ENCODE measurements at places on chromosomes 16 and 17.

- no peak for DNase-seq
Measured at GRCh38 chr17:58534901-58535421, 20.5 kb upstream of the MTMR4 start.

DNA sequence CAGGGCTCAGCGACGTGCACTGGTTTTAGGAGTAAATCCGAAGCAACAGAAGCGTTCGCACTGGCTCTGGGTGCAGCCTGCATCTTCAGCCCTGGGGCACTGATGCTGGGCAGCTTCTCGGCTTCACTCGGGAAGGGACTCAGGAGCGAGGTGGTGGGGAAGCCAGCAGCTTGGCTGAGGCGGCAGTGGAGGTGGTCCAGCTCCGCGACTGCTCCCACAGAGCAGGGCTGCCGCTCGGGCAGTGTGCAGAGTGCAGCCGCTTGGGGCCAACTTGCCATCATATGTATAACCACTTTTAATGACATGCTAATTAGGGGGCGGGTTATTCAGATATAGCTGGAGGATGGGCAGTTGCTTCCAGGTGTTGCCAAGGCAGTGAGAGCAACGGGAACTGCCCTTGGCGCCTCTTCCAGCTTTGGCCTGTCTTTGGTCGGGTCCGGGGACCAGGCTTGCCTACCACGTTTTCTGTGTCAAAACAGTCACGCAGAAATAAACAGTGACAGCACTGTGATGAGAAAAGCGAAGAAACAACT, 26.7 kb downstream of the METRNL start:
- no peak for DNase-seq

DNA sequence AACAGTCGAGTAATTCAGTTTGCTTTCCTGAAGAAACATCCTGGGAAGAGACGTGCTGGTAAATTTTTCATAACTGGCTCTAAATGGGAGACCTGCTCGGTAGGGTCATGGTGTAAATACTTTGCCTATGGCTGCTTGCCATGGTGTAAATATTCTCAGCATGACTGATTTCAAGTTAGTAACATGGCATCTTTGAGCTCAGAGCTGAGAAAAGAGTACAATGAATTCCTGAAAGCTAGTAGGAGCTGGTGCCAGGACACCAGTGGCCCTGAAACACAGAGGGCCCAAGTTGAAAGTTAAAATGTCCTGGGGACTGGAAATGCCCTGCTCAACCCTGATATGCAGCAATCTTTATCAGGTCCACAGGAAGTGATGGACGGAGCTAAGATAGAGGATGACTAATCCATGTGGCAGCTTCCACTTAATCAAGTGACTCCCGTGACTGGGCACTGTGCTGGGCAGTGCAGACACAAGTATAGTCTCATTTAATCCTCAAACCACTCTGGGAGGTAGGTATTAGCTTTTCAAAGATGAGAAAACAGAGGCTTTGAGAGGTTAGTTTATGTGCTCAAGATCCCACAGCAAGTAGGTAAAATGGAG, 130.1 kb upstream of the ADAMTS18 start:
- no peak for DNase-seq

DNA sequence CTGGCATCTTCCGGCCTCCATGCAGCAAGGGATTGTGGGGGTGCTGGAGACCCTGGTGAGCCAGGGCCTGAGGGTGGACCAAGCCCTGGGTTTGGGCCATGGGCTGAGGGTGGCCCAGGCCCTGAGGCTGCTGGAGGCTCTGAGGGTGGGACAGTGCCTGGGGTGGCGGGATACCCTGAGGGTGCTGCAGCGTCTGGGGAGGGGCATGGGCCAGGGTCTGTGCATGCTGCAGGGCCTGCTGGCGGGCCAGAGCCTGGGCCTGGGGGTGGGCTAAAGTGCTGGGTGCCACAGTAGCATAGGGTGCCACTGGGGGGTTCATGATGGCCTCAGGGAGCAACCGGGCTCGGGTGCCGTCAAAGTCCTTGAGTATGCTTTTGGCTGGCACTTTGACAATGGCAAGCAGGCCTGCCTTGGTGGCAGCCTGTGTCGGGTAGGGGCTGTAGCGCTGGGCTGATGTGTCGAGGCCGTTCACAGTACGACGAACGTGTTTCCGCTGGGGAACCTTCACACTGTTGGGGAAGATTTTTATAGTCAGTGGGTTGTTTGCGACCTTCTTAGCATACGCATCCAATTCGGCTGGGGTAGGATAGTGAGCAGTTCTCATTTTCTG, 15.6 kb downstream of the TRAF4 start:
- no peak for DNase-seq

DNA sequence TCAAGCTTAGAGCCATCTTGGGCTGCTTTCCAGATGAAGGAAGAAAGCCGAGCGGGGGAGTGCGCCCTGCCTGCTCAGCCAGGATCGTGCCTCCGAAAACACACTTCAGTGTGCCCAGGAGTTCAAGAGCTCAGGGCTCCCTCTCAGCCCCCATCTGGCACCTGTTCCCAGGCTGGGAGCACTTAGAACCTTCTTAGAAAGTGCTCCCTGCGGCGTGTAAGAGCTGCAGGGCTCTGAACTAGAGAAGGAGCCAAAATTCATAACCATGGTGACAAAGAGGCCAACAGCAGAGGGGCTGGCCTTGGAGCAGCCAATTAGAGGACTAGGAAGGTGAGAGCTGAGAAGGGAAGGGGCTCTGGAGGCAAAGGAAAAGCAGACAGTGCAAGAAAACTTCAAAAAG, 59.0 kb upstream of the TNRC6C start:
- DNase-seq: no peak

DNA sequence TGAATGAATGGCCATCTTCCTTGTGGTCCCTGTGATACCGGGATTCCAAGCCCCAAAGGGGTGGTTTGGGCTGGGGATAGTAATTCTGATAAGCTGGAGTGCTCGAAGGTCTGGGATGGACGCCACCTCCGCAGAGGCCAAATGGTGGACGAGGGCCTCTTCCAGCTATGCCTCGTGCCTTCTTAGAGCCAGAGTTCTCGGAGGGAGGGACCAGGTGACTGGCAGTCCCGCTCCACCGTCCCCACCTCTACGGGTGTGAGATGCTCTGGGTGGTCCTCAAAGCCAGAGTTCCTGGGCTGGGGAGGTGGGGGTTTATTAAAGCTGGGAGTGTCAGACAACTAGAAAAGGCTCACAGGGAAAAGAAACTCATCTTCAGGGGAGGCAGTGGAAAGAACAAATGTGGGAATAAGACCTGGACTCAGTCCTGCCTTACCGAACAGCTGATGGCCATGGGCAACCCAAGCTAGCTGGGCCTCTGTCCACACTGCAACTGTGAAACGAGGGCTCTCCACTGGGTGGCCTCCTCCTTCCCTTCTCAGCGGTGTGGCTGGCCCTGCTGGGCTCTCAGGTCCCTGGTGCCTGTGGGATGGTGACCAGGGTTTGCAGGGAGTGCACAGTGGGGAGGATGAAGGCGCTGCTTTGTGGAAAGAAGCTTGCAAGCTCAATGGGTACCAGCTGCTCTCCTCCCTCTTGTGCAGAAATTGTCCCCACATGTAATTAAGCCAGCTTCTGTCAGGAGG, 75.2 kb downstream of the N4BP1 start:
- DNase-seq: no peak

GRCh38 chr17:65556014-65556909, 5.2 kb downstream of the AXIN2 start:
- peak; percentile 95 for DNase-seq

DNA sequence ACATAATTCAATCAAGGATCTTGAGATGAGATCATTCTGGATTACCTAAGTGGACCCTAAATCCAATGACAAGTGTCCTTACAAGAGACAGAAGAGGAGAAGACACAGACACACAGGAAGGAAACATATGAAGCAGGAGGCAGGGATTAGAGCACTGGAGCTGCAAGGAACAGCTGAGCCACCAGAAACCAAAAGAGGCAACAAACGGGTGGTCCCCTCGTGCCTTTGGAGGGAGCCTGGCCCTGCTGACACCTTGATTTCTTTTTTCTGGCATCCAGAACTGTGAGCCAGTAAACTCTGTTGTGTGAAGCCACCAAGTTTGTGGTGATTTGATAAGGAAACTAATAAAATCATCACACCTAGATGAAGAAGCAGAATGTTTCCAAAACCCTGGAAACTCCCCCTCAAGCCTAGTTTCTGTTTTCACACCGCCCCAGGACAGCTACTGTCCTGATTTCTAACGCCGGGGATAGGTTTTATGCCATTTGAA, 115.2 kb downstream of the PITPNC1 start:
- no peak for DNase-seq

DNA sequence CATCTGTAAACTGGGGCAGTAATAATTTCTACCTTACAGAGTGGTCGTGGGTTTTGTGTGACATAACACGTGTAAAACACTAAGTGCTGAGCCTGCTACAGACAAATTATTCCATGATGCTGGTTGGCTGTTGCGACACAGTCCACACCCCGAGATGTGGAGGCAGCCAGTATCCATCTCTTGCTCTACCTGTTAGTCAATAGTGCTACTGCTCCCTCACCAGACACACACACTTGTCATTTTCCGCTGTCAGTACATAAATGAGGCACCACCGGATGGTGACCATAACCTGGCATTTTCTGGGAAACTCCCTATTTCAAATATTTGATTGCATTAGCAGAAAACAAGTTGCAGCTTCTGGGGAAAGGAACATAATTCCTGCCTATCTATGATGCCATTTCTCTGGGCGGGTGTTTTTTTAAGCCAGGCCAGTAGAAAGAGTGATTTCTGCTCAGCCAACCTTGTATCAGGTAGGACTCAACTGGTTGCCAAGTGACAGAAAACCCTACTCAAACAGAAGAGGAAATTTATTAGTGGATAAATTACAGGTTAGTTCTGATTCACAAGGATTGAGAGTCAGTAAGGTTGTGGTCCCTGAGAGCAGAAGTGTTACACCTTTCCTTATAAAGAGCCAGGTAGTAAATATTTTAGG, 24.1 kb downstream of the DNAJA2 start:
- DNase-seq: peak; percentile 46

- no peak for DNase-seq
Measured at GRCh38 chr16:17304491-17305119, 166.2 kb downstream of the XYLT1 start.

GRCh38 chr17:46826116-46826515, 7.6 kb upstream of the WNT3 start:
- no peak for DNase-seq

GRCh38 chr16:11848842-11849241, 2.5 kb downstream of the RSL1D1 start:
- DNase-seq: no peak

GRCh38 chr17:66214884-66215528, 14.2 kb downstream of the APOH start:
- DNase-seq: no peak

DNA sequence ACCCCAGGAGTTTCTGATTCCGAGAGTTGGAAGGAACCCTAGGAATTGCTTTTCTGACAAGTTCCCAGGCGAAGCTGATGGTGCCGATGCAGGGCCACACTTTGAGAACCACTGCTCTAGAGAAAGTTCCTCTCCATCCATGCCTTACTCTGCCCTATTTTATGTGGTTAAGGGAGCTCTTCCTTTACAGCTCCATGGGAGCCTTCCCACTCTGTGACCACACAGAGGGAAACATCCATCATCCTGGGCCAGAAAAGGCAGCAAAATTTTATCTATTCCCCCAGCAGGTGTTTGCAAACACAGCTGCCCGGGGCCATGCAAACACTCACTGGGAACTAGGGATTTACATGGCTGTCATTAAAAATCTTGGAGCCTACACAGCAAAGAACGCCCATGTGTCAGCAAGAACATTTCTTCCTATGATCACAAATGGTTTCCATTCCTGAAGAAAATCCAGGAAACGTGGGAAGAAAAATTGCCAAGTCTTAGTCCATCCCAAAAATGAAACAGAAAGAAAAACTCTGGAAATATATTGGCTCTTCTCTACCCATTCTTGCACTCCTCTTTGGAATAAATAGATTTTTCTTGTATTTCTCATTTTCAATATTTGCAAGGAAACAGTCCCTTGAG, 252.7 kb downstream of the PMP22 start:
- no peak for DNase-seq

GRCh38 chr17:29570521-29570920, 2.0 kb downstream of the TP53I13 start:
- no peak for DNase-seq

- DNase-seq: no peak
Measured at GRCh38 chr16:84334058-84334457, 34.3 kb upstream of the ATP2C2 start.

GRCh38 chr17:77322514-77323412, 182.0 kb downstream of the SEC14L1 start:
- no peak for DNase-seq

DNA sequence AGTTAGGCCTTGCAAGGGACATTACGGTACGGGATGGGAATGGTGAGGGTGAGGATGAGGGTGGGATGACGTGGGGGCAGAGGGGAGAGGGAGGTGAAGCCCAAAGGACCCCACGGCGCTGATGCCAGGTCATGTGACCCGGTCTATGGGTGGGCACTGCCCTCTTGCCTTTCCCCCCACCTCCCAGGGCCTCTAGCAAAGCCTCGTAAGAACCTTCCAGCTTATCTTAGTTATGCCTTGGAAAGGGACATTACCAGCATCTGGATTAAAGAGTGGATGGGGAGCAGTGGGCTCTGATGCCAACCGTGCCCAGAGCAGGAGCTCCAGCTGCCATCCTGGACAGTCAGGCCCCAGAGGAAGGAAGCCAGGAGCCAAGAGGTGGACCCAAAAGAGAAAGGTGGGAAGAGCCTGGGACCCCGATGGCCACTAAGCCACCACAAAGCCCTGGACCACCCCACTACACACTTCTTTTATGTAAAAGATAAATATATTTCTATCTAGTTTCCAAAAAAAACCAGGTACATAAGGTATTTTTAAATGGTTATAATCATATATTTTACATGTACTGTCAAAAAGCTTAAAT, 40.9 kb downstream of the TK2 start:
- DNase-seq: no peak

GRCh38 chr17:47286198-47286914, 32.7 kb downstream of the ITGB3 start:
- no peak for DNase-seq

- peak; percentile 51 for DNase-seq
Measured at GRCh38 chr16:84730406-84731106, 30.8 kb downstream of the USP10 start.

DNA sequence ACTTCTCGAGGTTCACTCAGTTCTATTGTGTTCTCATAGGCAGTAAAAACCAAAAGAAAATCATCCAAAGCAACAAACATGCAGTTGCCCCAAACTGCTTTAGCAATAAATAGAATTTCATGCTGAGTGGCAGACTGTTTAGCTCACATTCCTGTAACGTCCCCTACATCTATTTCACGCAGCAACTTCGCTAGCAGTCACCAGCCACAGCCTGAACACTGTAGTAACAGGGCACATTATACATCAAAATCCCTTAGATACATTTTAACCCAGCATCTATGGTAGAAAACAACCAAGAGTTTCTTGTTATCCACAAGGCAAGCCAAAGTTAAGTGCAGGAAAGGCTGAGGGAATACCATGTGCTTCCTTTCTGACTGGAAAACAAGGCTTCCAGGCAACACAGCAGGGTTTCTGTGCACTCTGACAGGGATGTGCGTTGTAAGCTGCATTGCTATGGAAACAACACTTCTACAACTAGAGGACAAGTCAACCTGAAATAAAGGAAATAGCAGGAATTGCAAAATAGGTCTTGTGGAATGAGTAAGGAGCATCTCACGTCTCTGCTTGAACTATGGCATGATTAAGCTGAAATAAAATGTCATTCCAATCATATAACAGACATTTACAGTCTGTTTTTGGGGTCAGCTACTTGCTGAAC, 55.4 kb downstream of the CFDP1 start:
- DNase-seq: peak; percentile 13

- DNase-seq: no peak
Measured at GRCh38 chr16:80040814-80041213, 440.3 kb upstream of the MAF start.

- peak; percentile 94 for DNase-seq
Measured at GRCh38 chr16:85902366-85903155, 3.6 kb downstream of the IRF8 start.

Data from activated naive CD4-positive, alpha-beta T cell treated with anti-CD3 and anti-CD28 coated beads for 36 hours (primary cell).